ENCODE measurements at places on chromosomes 5 and 9.

DNA sequence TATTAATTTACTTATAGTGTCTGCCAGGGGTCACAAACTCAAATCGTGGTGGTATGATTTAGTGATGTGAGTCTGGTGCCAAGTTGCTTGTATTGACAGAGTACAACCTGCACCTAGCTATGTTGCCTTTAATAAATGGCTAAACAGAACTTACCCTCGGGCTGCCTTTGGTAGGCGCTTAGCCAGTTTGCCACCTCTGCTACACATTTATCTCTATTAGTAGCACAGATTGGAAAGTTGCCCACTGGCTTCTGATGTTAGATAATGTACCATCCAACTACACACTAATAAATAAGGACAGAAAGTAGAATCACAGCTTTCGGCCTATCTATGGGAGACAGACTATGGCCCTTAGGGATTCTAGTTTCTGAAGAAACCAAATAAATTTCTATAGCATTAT, 368.4 kb downstream of the MAN2A1 start:
- no peak for DNase-seq

- DNase-seq: no peak
Observed at GRCh38 chr5:38527475-38527874, 29.0 kb downstream of the LIFR start.

- no peak for DNase-seq
Observed at GRCh38 chr5:36740259-36740898, 134.0 kb downstream of the SLC1A3 start.

- DNase-seq: no peak
Observed at GRCh38 chr9:129562917-129563316, 58.0 kb downstream of the C9orf50 start.

- no peak for DNase-seq
Observed at GRCh38 chr9:117882171-117882570, 178.0 kb downstream of the TLR4 start.

Measured in HEK293T (cell line).